ENCODE measurements at places on chromosomes 5 and 9. TPM values are rescaled to one million over a fixed set of nuclear protein-coding genes. Genes with fewer than 3 reads are reported as not detected.

DNA sequence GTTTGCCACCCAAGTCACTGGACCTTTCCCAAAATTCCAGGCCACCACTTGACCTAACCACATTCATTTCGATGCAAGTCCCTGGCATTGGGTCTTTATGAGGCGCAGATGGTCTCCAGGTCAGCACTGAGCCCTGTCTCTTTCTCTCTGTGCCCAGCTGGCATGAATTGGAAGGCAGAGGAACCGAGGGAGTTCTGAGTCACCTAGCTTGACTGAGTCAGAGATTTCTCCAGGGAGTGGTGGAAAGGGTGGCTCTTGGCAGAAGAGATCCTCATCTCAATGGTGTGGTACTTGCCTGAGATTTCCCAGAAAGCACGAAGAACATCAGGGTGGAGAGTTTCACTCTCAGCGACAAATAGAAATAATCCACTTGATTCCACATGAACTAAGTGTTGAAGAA, 43.8 kb downstream of the WDR36 start:
- no peak overlapping the region for H3K4me3 ChIP-seq
- H3K27ac ChIP-seq, result no peak overlapping the region
- DNase-seq, result no peak
- no peaks in the 10 kb centered on the region for H3K27me3 ChIP-seq
- no peaks in the 10 kb centered on the region for H3K36me3 ChIP-seq

DNA sequence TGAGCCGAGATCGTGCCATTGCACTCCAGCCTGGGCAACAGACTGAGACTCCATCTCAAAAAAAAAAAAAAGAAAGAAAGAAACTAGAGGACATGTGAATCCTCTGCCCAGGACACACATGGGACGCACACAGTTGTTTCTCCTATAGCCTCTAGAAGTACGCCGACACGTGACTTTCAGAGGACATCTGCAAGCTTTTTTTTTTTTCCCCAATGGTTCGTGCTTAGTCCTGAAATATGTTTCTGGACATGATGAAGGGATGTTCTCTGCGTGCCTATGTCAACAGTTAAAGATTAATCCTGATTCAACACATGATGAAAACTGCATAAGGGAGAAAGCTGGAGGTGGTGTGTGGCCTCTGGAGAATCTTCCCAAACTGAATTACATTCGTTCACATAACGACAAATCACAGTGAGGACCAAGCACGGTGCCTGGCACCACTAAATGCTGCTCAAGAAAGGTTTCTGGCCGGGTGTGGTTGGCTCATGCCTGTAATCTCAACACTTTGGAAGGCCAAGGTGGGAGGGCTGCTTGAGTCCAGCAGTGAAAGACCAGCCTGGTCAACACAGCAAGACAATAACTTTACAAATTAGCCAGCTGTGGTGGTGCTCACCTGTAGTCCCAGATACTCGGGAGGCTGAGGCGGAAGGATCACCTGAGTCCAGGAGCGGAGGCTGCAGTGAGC, 9.8 kb downstream of the COL23A1 start:
- H3K4me3 ChIP-seq, result no peak overlapping the region
- no peak for DNase-seq
- H3K27ac ChIP-seq, result no peak overlapping the region

GRCh38 chr5:15598294-15598902, 98.4 kb downstream of the FBXL7 start:
- H3K4me1 ChIP-seq, result peaks cover 2% of the 10 kb centered on the region
- no peak overlapping the region for H3K4me3 ChIP-seq
- H3K27me3 ChIP-seq, result no peaks in the 10 kb centered on the region

GRCh38 chr5:1414311-1415058, 30.8 kb downstream of the SLC6A3 start:
- DNase-seq, result peak; percentile 42
- no peaks in the 10 kb centered on the region for H3K27me3 ChIP-seq
- H3K36me3 ChIP-seq, result no peaks in the 10 kb centered on the region
- no peak overlapping the region for H3K4me3 ChIP-seq
- H3K4me1 ChIP-seq, result no peaks in the 10 kb centered on the region

- no peak overlapping the region for H3K27ac ChIP-seq
- peak; percentile 57 for DNase-seq
- no peaks in the 10 kb centered on the region for H3K36me3 ChIP-seq
Observed at GRCh38 chr9:34413231-34413852, 36.6 kb upstream of the MYORG start.

GRCh38 chr5:24444414-24444813, 200.4 kb downstream of the CDH10 start:
- H3K4me3 ChIP-seq, result no peak overlapping the region
- DNase-seq, result no peak
- no peaks in the 10 kb centered on the region for H3K27me3 ChIP-seq

DNA sequence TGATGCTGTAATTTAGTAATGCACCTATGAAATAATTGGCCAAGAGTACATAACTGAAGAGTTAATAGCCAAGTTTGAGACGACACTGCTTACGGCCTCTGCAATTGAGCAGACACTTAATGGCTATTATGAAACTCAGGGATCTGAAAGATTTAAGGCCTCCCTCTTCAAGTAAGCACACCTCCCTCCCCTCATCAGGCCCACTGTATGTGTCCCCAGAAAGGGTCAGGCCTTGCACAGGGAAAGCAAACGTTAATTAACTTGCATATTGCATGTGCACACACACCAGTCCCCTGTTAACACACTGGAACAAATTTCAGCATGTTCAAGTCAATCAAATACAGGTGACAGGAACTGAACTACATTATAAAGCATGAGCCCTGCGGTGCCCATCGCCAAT, 163.6 kb downstream of the SPOCK1 start:
- H3K4me3 ChIP-seq, result no peak overlapping the region
- no peaks in the 10 kb centered on the region for H3K36me3 ChIP-seq
- no peak overlapping the region for H3K27ac ChIP-seq
- H3K27me3 ChIP-seq, result no peaks in the 10 kb centered on the region

DNA sequence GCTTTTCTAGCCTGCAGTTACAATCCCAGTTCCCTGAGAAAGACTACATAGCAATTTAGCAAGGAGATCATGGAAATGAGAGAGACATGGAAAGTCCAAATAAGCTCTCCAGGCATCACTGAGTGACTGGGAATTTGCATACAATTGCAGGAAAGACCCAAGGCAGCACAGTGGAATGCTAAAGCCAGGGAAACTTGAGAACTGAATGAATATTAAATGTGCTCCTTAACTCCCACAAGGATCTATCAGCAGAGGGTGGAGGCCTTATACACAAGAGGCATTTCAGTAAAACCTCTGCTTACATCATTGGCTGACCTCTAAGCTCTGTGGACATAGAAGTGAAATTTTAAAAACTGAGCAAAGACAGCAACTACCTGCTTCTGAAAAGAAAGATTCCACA, 355.6 kb upstream of the DAB2 start:
- no peaks in the 10 kb centered on the region for H3K4me1 ChIP-seq
- no peak overlapping the region for H3K4me3 ChIP-seq
- H3K27ac ChIP-seq, result no peak overlapping the region
- no peak for DNase-seq
- no peaks in the 10 kb centered on the region for H3K27me3 ChIP-seq

DNA sequence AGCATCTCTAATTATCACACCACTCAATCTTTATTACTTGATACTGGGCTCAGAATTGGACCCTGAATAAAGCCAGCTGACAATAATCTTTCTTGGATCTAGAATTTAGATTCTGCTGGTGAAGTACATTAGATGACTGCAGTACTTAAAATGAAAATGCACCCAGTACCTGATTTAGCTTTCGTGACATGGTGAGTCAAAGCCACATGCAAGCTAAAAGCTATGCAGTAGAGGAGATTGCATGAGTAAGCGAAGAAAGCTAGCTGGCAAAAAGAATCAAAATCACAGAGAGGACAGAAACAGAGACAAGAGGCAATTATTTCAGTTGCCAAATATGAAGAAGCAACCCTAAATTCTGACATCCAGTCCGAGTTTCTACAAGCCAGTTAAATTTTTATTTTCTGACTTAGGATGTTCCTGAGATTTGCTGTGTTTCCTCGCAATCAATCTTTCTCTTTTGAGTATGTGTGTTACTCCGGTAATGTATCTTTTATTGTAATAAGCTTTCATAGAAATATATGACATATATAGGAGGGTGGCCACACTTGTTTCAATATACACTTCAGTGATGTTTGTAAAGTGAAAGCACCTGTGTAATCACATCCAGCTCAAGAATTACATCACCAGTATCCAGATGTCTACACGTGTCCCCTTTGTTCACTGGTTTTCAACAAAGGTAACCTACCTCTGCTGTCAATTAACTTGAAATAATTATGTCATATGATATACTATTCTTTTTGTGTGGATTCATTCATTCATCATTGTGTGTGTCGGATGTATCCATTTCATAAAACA, 101.7 kb downstream of the CDH18 start:
- H3K27ac ChIP-seq, result no peak overlapping the region
- H3K36me3 ChIP-seq, result no peaks in the 10 kb centered on the region
- H3K4me3 ChIP-seq, result no peak overlapping the region
- DNase-seq, result no peak
- no peaks in the 10 kb centered on the region for H3K4me1 ChIP-seq

GRCh38 chr5:151151263-151151660, 6.3 kb downstream of the ANXA6 start:
- peaks cover 72% of the 10 kb centered on the region for H3K4me1 ChIP-seq
- H3K4me3 ChIP-seq, result no peak overlapping the region
- DNase-seq, result no peak
- H3K36me3 ChIP-seq, result peaks cover 15% of the 10 kb centered on the region
- H3K27me3 ChIP-seq, result no peaks in the 10 kb centered on the region

SAXO1 gene
- total RNA-seq, result not detected

BASP1 gene
- total RNA-seq, result 3.0 TPM

SPINK9 gene
- not detected for total RNA-seq

FAM169A gene
- 7.3 TPM for total RNA-seq

ANXA2R gene
- 1.5 TPM for total RNA-seq

TICAM2 gene
- 0.75 TPM for total RNA-seq

Data from heart left ventricle (tissue), 16 donors.